Inflammatory macrophage treated with lipopolysaccharide for 4 hours (primary cell): ENCODE measurements at places on chromosomes 2 and 18.

DNA sequence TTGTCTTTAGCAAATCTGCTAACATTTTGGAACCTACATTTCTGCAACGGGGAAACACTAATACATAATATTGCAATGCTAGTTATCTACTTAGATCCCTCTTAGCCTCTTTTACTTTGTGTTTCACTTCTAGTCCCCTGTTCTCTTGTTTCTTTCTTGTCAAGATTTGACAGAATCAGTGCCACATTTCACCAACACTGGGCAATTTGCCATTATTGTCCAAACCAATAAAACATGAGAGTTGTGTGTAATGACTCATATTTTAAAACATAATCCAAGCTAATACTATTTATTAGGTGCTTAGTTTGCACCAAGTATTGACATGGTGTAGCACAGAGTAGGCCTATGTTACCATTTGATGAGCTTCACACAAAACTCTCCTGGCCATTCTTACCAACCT lies 33.7 kb upstream of the ACVR1C start:
- DNase-seq, result no peak

DNA sequence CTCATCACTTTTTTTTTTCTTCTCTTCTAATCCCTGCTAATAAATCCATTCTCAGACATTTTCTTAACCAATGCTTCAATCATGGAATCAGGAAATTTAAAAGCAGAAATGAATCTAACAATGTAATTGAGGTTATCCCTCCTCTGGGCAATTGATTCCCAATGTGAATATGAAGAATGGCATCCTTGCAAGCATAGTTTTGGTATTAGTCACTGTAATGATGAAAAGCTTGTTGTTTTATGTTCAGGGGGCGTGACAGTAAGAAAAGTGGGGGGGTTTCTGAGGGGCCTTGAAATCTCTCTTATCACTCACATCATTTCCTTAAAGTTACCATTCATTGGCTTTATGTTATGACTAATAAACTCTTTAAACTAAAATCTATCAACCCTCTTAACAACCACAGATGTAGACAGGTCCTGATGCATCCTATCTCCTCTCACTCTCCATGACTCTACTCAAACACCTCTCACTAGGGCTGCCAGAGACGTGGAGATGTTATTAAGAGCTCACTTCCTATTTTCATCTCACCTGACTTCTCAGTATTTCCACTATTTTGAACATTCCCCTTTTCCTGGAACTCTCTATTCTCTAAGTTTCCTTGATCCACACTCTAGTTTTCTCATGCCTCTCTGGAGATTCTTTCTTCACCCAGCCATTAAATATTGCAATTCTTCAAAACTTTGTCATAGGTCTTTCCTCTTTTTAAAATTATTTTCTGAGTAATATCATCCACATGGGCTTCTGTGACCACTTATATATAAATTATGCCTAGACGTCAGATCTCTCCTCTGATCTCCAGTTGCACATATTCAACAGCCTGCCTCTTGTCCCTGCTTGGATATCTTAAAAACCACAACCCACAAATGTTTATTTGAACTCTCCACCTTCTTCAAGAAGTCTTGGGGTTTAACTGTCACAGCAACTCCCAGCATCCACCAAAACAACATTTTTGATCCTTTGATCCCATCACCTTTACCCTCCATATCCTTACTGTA lies 332.9 kb downstream of the CDH2 start:
- DNase-seq, result no peak

DNA sequence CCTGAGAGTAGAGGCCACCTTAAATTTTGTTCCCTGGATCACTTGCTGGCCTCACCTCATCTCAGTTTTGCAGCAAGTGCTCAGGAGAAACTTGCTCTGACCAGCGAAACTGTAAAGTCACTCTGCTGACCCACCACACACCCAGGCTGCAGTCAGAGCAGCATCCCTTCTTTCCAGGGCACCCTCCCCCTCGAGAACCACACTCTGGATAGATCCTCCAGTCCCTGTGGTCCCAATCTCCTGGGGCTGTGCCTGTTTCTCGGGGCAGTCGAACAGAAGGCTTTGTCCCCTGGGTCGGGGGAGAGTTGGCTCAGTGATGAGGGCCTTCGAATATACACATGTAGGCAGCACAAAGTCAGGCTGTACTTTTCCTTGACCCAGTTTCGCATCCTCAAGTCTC lies 18.4 kb downstream of the ST8SIA5 start:
- no peak for DNase-seq

DNA sequence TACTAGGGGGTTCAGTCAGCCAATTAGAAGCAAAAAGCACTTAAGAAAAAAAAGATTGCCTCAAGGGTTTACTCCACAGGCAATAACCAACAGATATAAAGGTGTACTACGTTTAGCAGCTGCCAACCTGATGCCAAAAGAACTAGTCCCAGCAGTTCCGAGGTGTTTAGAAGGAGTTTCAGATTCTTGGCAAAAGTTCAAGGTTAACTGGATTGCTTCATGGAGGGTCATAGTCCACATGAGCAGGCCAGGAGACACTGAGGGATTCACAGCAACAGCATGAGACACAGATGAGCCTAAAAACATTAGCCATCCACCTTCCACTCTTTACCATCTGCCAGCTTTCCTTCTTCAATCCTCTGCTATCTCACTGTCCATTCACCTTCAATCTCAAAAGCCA lies 4.9 kb upstream of the DNAH7 start:
- DNase-seq, result no peak

DNA sequence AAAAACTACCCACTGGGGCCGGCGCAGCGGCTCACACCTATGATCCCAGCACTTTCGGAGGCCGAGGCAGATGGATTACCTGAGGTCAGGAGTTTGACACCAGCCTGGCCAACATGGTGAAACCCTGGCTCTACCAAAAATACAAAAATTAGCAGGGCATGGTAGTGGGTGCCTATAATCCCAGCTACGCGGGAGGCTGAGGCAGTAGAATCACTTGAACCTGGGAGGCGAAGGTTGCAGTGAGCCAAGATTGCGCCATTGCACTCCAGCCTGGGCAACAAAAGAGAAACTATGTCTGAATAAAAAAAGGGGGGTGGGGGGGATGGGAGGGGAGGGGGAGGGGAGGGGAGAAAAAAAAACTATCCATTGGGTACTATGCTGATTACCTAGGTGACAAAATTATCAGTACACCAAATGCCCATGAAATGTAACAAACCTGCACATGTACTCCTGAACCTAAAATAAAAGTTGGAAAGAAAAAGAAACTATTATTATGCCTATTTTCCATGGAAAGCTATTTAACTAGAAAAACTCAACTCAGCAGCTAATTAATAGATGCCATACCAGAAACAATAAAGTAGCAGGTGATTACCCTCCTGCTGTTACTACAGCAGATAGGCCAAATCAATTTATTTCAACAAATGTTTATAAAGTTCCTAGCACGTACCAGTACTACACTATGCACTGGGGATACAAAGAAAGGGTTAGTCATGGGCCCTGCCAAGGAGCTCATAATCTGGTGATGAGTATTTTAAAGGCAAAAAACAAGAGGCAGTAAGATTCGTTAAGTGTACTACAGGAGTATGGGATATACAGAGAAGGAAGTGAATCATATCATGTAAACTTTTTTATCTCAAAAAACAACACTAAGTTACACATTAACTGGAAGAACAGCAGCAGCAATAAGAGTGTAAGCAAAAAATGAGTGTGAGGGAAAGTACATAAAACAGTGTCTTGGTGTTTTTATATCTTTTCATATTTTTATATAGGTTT lies 112.8 kb upstream of the SLC39A10 start:
- DNase-seq, result no peak

GRCh38 chr2:195622966-195623365 lies 34.1 kb upstream of the SLC39A10 start:
- no peak for DNase-seq

GRCh38 chr2:146239392-146240135 lies 1605.3 kb upstream of the ACVR2A start:
- no peak for DNase-seq

GRCh38 chr2:64957109-64957903 lies 31.9 kb upstream of the SLC1A4 start:
- DNase-seq, result no peak

- DNase-seq, result no peak
These were observed 12.2 kb downstream of the ASIC4 start for GRCh38 chr2:219526320-219527075.

DNA sequence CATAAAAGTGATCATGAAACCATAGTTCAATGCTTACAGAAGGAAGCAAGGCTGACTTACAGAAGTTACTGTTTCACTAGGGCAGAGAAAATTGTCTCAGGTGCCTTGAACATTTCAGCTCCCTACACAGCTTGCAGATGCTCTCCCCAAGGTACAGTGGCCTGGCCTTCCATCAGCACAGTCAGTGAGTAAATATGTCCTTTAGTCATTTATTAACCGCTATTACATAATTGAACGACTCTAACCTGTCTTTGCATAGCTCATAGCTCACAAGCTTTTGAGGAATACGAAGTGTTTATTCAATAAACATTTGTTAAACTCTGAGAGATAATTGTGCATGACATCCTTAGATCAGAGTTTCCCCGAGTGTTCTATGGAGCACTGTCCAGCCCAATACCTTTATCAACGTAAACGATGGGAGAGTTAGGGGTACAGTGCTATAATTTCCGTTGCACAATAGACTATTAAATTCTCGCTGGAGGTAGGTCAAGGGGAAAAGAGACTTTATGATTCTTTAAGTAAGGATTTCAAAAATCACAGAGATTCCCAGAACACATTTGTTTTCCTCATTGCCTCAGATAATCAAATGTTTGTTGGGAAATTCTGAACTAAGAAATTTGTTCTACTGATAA lies 677.8 kb downstream of the TSN start:
- no peak for DNase-seq

DNA sequence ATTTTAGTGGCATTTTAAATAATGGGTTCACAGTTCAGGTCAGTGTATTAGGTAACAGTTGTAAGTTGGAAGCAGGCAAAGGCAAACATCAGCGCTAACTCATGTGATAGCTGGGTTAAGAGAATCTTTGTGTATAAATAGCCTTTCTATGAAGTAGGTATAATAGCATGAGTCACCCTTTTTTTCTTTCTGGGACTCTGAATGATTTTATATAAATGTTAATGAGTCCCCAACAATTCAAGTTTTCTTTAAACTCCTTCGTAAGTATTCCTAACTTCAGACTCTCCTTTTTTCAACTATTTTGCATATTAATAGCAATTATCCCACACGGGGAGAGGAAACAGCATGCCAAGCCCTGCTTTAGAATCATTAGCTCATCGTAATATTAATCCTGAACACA lies 384.3 kb downstream of the PIK3C3 start:
- DNase-seq, result no peak

DNA sequence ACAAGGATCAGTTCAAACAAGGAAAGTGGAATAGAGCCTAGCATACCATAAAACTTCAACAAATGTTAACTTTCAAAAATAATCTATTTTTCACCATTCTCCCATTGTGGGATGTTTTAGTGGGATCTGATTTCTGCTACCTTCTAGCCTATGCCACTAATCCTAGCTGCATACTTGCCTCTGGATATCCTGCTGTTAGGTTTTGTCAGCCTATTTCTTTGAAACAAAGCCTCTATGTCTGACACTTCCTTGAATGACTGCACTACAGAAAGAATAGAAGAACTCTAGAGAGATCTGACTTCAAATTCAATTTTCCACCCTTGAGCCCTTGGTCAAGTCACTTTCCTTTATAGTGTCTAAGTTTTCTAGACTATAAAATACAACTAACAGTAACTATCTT lies 291.5 kb downstream of the PTH2R start:
- no peak for DNase-seq

DNA sequence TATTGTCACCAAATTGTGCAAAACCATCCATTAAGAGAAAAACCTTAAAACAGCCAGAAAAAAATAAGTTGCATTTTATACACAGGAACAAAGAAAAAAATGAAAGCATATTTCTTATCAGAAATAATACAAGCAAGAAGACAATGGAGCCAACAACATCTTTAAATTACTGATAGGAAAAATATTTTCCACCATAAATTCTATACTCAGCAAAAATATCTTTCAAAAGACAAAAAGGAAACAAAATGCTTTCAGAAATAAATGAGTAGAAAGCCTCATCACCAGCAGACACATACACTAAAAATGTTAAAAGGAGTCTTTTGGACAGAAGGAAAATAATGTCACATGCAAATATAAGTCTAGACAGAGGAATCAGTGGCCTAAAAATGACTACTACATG lies 106.4 kb upstream of the TRIB2 start:
- DNase-seq, result no peak

GRCh38 chr2:23569761-23570365 lies 184.9 kb downstream of the KLHL29 start:
- DNase-seq, result no peak

DNA sequence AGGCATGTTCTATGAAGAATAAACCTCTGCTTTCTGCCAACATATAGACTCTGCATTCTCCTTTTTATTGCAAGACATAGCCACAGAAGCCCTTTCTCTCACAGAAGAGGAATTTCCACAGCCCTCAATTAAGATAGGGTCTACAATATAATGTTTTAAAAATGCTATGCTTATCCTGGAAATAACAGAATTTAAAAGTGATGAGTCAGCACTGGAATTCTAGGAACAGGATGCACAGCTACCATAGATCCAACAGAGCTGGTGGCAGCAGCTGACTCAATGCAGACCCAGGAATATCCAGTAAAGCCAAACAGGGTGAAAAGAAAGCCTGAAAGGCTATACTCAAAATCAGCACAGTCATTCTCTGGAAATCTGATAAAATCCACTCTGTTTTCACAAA lies 866.9 kb downstream of the TRIB2 start:
- DNase-seq, result no peak

GRCh38 chr2:207831584-207832248 lies 62.0 kb upstream of the FZD5 start:
- no peak for DNase-seq

DNA sequence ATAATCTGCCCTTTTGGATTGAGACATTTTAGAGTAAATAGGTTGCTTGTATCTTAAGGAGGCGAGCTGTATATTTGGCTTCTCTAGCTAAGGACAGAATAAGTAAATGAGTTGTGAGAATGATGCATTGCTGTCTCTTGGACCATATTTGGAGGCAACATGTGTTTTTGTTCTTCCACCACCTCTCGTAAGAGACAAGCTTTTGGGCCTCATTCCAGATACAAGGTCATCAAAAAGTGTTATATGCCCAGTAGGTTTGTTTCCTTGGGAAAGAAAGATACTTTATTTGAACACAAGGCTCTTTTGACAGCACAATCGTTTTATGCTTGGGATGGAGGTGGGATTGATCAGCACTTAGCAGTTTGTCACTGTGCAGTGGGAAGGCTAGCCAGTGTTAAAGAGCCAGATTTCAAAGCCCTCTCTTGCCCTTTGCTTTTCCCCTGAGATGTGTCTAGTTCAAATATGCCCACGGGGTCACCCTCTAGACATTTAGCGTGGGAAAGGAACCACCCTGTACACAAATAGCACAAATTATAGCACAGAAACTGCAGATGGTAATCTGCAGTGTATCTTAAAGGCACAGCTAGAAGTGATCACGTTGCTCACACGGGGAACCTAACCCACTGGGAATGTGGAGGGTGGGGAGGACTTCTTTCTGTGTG lies 131.3 kb downstream of the MAP4K4 start:
- no peak for DNase-seq

GRCh38 chr2:45771261-45771660 lies 119.8 kb downstream of the PRKCE start:
- DNase-seq, result peak; percentile 73
